ENCODE measurements at places on chromosomes 7 and 10.
A peak's percentile ranks its signal among the peaks of the same experiment; 100 is the strongest.

GRCh38 chr7:97179454-97180104 lies 62.1 kb downstream of the SDHAF3 start:
- DNase-seq: no peak

GRCh38 chr7:36117203-36117840 lies 35.7 kb upstream of the EEPD1 start:
- DNase-seq: no peak

DNA sequence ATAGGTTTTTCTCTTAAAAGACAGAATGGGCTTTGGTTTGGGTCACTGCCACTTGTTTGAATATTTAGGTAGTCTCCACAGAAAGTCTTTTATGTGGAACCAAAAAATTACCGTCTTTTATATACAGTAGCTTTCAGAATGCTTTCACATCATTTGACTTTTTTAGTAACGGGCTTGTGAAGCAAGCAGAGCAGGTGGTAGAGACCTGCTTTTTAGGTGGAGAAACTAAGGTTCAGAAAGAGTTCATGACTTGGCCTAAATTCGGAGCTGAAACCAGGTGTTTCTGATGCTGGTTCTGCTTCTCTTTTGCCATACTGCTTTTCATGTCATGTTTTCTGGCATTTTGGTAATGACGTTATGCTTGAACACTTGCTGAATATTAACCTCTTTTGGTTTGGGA lies 36.3 kb downstream of the GARS1 start:
- no peak for DNase-seq

DNA sequence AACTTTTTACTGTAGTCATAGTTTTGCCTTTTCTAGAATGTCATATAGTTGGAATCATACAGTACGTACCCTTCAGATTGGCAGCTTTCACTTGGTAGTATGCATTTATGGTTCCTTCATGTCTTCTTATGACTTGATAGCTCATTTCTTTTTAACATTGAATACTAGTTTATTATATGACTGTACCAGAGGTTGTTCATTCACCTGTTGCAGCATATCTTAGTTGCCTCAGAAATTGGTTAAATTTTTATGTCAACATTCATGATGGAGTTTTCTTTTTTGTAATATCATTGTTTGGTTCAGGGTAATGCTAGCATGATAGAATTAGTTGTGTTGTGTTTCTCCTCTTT lies 94.8 kb upstream of the CDK13 start:
- DNase-seq: no peak

DNA sequence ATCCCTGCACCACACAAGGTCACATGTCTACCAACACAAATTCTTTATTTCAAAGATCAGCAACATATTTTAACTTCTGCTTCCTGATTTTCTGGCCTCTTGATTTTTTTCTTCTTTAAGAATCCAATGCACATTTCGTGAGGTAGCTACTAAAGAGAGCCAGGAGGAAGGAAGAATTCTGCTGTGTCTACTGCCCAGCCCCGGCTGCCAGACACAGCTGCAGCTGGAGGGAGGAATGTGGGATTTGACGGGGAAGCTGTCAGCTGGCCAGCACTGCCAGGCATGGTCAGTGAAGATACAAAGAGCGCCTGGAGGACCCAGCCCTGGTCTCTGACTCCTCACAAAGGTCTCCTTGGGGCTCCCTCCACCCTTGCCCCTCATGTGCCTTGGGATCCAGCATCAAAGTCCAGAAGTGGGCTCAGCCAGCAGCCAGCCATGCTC lies 6.9 kb upstream of the AOC1 start:
- DNase-seq: no peak

- no peak for DNase-seq
These were observed 2.1 kb upstream of the FOXP2 start for GRCh38 chr7:114412548-114412947.

- DNase-seq: no peak
These were observed 205.5 kb upstream of the CDC14C start for GRCh38 chr7:48718731-48719378.

- DNase-seq: no peak
These were observed 159.5 kb upstream of the ZNF32 start for GRCh38 chr10:43808136-43808535.

- no peak for DNase-seq
These were observed 23.0 kb downstream of the CRPPA start for GRCh38 chr7:16398146-16399017.

- DNase-seq: no peak
These were observed 21.3 kb upstream of the ST8SIA6 start for GRCh38 chr10:17475661-17476060.

DNA sequence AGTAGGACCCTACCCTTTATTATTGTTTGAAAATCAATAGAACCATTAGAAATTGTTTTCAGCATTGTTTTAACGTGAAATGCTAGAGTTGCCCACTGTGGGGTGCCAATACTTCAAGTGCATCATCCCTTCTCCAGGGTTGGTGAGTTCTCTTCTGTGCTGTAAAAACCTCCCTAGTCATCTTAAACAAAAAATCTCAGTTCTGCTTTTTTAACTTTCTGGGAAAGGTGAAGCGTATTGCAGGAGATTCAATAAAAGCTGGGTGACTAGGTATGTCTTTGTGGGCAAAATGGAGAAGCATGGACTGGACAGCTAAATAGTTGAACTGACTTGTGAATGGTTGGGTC lies 699.1 kb downstream of the SUGCT start:
- DNase-seq: no peak

GRCh38 chr10:1202343-1202742 lies 146.2 kb downstream of the WDR37 start:
- no peak for DNase-seq

GRCh38 chr7:79410345-79410744 lies 43.1 kb downstream of the MAGI2 start:
- no peak for DNase-seq

DNA sequence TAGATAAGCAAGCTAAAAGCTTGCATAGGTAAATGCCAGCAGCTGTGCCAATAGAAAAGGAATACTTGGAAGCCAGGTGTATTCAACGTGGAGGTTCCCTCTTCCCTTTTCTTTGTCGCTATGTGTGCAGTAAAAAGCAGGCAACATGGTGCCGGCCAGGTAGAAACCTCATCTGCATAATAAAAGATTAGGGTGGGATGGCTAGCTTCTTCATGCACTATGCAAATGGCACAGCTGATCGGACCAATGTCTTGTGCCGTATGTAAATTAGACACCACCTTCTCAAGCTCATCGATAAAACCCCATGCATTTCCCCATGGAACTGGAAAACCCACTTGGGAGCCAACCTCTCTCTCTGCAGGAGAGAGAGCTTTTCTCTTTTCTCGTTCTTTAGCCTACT lies 150.9 kb upstream of the FOXK1 start:
- no peak for DNase-seq

DNA sequence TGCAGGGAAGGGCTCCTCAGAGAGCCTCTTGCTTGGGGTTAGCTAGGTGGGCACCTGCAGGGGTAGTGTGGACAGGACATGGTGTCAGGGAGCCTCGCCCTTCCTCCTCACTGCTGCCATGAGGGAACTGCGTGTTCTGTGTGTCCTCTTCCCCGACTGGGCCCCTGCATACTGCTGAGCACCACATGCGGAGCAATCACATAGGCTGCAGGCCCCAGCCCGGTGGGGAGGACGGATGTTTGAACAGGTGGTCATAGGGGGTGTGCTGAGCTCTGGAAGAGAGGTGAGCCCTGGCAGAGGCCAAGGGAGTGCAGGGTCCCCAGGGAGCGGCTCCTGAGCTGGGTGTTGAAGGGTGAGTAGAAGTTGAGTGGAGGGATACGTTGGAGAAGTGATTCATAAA lies 48.3 kb upstream of the ZMIZ2 start:
- DNase-seq: no peak

- no peak for DNase-seq
These were observed 282.4 kb downstream of the ADARB2 start for GRCh38 chr10:1454951-1455350.

- DNase-seq: peak; percentile 90
These were observed at the start of gene TMEM139 for GRCh38 chr7:143284591-143285469. Gene TMEM139, plus strand, starts transcription at chr7:143284958. Its CDS starts 1,000 bp downstream, at chr7:143285958.

DNA sequence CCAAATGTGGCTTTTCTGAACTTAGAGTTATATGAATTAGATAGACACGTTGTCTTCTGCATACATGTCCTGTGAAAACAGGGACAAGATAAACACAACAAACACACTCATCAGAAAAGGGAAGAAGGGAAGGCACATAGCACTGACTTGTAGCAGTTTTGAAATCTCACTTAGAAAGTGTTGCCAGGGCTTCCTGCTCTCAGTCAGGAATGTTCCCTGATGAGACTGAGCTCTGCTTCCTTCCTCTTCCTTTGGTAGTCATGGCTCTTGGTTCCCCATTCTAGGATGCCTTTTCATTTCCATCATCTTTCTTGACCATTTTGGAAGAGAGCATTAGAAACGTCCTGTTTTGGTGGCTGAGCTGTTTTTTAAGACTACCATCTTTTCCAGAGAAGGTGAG lies 233.8 kb upstream of the LYZL1 start:
- DNase-seq: no peak

GRCh38 chr7:157526005-157526912 lies 189.5 kb downstream of the DNAJB6 start:
- DNase-seq: peak; percentile 35

GRCh38 chr7:104207348-104207730 lies 474 bp downstream of the ORC5 start:
- no peak for DNase-seq

DNA sequence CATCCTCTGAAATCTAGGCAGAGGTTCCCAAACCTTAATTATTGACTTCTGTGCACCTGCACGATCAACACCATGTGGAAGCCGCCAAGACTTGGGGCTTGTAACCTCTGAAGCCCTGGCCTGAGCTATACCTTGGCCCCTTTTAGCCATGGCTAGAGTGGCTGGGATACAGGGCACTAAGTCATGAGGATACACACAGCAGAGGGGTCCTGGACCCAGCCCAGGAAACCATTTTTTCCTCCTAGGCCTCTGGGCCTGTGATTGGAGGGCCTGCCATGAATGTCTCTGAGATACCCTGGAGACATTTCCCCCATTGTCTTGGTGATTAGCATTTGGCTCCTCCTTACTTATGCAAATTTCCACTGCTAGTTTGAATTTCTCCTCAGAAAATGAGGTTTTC lies 743.7 kb downstream of the PCDH15 start:
- no peak for DNase-seq

DNA sequence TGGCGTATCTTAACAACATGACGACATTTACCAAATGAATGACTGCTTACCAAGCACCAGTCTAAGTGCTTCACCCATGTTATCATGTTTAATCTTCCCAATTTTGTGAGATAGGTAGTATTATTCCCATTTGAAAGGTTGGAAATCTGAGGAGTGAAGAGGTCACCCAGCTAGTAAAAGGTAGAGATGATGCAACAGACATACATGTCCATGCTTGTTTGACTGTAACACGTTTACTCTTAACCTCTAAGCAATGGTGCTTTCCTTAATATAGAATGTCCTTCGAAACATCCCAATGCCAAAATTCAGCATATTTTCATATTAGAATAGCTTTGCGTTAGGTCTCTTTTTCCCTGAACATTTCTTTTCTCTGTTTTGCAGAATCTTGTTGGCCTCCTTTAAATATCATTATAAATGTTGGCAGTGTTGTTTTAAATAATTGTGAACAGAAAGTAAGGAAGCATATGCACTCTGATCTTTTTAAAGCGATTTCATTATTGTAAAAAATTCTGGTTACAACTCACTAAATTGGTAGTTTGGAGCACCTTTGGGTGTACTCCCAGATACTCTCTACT lies 722.8 kb downstream of the AUTS2 start:
- DNase-seq: no peak

DNA sequence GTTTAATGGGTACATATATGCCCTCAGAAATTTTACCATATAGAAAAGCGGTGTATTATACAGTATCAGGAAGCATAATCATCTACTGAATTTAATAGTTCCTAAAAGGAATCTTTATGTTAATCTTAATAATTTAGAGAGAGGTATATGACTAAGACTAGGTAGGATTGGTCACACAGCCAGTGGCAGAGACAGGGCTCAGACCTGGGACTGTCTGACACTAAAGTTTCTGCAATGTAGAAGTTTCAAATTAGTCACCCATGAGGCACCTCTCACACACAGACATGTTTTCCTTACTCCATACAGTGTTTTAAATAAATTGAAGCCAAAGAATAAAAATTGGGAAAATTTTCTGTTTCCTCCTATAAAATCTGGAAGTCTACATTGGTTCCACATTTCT lies 72.8 kb upstream of the ADRA2A start:
- no peak for DNase-seq

- no peak for DNase-seq
These were observed 451 bp downstream of the SRRT start for GRCh38 chr7:100875356-100875751.

DNA sequence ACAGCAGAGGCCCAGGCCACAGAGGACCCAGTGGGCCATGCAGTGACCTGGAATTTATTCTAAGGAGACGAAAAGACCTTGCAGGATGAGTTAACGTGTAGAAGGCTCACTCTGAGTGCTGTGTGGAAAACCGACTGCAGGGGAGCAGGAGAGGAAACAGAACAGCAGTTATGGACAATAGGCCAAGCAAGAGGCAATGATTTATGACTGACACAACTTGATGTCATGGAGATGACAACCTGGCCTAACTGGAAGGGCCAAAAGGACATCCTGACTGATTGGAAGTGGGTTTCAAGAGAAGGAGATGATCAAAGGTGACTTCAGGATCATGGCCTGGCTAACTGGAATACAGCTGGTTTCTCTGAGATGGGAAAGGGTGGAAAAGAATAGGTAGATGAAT lies 70.2 kb upstream of the RAPGEF5 start:
- DNase-seq: no peak

GRCh38 chr7:69837387-69838068 lies 239.3 kb downstream of the AUTS2 start:
- DNase-seq: no peak

DNA sequence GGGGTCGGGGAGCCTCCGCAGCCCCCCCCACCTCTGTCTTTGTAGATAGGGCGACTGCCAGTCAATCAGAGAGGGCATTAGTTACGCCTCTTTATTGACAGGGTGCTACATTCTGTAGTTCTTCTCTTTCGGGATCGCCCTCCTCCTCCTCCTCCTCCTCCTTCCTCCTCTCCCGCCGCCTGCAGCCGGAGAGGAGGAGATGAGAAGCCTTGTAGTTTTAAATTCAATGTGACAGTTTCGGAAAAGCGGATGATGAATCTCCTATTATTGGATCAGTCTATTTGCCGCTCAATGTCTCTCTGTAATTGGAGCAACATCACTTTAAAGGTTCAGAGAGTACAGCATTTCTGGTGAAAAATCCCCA lies 587 bp upstream of the UNCX start:
- no peak for DNase-seq

DNA sequence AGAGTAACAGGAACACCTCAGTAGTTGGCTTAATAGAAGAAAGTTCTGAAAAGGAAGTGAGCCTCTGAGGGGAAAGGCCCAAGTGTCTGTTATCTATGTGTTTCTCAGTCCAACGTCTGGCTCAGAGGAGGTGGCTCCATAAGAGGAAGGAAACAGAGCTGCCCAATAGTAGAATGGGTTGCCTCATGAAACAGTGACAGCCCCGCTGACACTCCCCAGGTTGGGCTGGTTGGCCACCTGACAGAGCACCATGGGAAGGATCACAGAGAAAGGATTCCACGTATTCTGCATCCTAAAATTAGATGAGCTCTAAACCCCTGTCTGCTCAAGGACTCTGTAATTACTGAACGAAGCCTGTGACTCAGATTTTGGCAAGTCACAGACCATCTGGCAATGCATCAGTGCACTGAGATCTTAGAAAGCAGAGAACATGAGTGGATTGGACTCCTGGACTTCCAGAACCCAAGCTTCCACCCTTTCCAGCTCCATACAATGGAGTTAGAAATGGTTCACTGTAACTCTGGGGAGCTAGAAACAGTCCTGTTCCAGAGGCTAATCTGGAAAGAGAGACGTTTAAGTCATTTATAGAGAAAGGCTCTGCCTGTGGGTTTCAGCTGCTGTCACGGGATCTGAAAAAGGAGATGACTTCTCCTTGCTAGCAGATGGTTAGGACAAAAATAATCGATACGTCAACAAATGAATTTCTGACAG lies 2.9 kb downstream of the PKD2L1 start:
- DNase-seq: no peak

GRCh38 chr7:3591944-3592343 lies 290.9 kb downstream of the SDK1 start:
- DNase-seq: no peak

Data from left lobe of liver (tissue), 2 donors.